ENCODE measurements at places on chromosomes 2 and 18.

- DNase-seq = no peak
Measured at GRCh38 chr2:100956081-100956480, 46.0 kb upstream of the RPL31 start.

DNA sequence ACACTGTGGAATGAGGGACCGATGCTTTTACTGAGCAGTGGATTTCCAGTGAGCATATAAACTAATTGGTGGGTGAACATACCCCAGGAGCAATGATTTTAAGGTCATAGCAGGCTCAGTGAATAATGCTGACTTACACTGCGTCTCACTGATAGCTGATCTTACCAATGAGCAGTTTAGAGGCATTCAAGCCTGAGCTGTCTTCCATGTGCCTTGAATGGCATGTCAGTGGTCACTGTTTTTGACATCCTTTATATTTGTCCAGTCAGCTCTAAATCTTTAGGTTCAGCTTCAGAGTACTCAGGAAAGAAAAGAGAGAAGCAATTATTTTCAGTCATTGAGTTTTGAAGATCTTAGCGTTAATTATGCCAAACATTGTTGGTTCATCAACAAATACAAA lies 88.3 kb downstream of the CAMKMT start:
- no peak for DNase-seq

DNA sequence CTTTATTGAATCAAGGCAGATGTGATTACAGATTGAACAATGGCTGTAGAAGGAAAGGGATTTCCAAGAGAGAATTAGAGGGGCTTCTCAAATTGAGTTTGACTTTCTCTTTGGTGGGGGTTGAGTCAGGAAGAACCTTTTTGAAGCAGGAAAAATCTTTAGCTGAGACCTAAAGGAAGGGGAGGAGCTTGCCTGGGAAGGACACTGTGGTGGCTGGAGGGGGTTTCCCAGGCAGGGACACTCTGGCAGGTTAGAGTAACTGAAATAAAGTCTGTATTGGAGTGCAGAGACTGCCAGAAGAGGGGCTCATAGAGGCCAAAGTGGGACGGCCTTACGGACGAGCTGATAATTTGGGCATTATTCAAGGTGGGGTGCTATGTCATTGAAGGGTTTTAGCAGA lies 69.3 kb downstream of the NEDD4L start:
- DNase-seq = no peak

DNA sequence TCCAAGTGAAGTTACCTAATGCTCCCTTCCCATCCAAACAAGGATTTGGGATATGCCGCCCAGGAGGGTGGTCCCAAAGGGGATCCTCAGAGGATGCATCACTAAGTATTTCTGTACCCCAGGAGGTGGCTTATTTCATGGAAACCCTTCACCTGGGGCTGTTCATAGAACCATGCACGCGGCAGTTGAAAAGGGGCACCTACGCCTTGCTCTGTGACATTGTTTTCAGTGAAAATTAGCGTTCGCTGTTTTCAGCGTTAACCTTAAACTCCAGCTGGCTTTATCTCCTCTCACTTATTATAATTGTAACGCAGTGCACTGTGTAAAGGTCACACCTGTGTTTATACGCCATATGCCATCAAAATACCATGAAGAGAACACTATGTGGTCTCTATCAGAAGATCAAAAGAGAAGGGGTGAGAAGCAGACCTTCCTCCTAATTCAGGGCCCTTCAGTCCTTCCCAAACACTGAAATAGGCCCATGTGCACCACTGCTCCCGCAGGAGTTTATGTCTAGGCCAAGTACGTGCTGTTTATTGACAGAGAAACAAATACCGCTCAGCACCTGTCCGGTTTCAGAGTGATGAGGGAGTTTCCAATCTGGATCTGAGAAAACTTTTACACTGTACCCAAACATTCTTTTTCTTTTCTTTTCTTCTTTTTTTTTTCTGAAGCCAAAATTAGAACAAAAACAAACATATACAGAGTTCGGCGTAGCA lies 162.1 kb downstream of the BCL2 start:
- DNase-seq = peak; percentile 42

GRCh38 chr2:240365971-240366471 lies 69.4 kb upstream of the GPC1 start:
- no peak for DNase-seq

DNA sequence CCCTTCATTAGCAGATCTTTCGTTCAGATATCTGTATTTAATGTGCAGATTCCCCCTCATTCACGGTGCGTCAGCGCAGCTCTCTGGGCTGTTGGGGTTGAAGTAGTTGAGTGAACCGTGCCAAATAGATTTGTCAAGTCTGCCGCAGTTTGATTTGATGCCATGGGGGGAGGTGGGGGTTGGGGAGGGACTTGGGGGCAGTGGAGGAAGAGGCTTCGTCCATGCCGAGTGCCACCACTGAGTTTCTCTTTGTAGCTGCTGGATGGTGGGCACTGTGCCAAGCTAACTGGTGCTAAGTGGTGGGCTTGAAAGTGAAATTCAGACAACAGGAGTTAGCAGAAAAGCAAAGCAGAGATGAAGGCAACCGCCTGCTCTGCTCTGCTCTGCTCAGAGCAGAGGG lies 47.9 kb downstream of the NRP2 start:
- DNase-seq = no peak
